ENCODE measurements at places on chromosomes 3 and 15.
A peak's percentile ranks its signal among the peaks of the same experiment; 100 is the strongest.

- DNase-seq: no peak
Observed at GRCh38 chr3:128416578-128417211, 50.0 kb downstream of the DNAJB8 start.

DNA sequence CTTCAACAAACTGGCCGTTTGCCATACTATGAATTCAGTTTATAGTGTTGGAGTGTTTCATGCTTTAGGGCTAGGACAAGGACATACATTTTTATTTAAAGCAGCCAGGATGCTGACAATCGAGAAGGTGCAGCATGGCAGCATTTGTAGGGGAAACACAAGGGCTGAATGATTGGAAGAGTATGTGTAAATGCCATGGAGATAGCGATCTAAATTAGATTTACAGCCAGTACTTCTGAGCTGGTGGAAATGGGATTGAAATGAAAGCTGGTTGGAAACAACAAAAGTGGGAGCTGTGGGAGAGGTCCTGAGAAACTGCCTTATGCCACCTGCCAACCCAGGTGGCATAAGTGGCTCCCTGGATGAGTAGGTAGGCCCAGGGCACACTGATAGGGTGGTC, 209.9 kb upstream of the MRPL3 start:
- DNase-seq: no peak

DNA sequence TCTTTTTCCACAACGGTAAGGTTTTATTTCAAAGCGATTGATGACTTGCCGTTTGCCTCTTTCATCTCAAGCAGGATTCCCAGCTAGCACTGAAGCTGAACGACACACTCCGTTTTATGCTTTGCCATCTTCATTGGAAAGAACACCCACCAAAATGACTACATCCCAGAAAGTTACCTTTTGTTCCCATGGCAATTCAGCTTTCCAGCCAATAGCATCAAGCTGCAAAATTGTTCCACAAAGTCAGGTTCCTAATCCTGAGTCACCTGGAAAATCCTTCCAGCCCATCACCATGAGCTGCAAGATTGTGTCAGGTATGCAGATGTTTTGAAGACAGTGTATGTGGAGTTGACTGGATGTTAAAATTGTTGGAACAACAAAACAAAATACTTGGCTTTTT, 56.5 kb downstream of the YEATS2 start:
- DNase-seq: no peak

DNA sequence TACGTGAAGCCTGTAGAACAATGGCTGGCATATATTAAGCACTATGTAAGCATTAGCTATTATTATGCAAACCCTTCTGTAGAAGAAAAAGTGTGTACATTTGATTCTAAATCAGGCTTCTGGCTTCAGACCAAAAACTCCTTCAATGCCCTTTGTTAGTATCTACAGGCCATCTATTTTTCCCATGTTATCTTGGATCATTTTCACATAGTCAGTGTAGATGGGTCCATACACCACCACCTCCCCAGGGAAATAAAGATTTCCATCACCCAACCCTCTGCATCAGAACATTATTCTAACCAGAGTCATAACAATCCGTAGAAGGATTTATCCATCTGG, 8.0 kb upstream of the KLHL6 start:
- no peak for DNase-seq

GRCh38 chr3:48693826-48694225, 8.1 kb upstream of the NCKIPSD start:
- no peak for DNase-seq

- DNase-seq: peak; percentile 95
Observed at GRCh38 chr15:58407236-58407775, 24.5 kb upstream of the LIPC start.

- no peak for DNase-seq
Observed at GRCh38 chr15:88913850-88914169, 631 bp upstream of the MFGE8 start.

DNA sequence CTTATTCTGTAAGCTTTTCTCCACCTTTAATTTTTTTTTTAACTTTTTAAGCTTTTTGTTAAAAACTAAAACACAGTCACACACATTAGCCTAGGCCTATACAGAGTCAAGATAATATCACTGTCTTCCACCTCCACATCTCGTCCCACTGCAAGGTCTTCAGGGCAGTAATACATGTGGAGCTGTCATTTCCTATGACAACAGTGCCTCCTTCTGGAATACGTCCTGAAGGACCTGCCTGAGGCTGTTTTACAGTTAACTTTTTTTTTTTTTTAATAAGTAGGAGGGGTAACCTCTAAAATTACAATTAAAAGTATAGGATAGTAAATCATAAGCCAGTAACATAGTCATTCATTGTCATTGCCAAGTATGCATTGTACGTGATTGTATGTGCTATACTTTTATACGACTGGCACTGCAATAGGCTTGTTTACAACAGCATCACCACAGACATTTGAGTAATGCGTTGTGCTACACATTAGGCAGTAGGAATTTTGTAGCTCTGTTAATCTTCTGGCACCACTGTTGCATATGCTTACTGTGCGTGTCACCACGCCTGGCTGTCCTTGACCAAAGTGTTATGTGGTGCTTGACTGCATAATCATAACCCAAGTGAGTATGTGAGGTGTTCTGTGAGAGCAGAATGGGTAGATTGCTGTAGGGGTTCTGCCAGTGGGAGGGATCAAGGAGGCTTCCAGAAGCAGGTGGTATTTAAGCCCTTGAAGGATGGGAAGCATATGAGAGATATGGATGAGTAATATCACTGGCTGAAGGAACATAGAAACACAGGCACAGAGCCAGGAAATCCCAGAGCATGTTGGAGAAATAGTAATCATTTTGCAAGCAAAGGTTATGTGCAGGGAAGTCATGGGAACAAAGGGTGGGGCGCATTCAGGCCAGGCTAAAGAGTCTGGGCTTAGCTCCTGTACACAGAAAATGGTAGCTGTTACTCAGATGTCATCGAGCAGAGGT, 18.3 kb downstream of the FBXO22 start:
- DNase-seq: no peak

GRCh38 chr15:44227584-44227983, 32.5 kb upstream of the FRMD5 start:
- no peak for DNase-seq

DNA sequence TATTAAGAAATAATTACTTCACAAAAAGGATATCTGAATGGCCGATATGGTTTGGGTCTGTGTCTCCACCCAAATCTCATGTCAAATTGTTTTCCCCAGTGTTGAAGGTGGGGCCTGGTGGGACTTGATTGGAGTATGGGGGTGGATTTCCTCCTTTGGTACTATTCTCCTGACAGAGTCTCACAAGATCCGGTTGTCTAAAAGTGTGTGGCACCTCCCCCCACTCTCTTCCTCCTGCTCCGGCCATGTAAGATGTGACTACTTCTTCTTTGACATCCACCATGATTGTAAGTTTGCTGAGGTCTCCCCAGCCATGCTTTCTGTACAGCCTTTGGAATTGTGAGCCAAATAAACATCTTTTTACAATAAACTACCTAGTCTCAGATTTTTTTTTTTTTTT, 34.5 kb downstream of the ZBTB11 start:
- no peak for DNase-seq

- no peak for DNase-seq
Observed at GRCh38 chr3:146715170-146715569, 110.0 kb upstream of the PLSCR5 start.

DNA sequence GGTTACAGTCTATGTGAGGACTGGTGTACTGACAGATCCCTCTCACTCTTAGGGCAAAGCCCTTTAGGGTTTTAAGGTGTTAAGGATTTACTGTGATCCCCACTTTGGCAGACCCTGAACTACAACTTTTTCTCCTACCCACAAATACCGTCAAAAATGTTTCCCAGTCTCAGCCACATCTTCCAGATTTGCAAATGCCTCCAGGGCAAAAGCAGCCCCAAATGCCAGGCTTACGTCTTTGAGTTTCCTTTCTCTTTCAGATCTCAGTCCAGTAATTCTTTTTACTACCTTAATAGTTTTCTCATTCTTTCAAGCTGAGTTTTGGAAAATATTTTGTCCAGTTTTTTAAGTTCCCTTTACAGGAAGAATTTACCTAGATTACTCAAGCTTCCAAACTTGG, 13.4 kb upstream of the ITGA11 start:
- DNase-seq: no peak

GRCh38 chr15:63407612-63408011, 26.0 kb upstream of the CA12 start:
- no peak for DNase-seq

DNA sequence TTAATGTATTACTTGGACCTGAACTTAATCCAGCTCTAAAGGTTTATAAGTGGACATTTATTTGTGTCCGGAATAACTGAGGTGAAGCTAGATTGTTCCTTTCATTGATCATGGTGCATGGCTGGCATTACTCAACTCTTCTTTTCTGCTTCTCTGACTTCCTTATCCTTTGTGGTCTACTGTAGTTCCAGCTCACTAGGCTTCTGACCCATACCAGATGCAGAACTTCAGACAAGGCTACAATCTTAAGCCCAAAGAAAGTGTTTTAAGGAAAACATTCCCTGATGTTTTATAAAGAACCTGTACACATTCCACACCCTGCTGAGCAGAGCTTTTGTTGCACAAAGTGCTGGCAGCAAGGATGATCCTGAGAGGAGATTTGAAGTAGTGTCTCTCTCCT, 250.8 kb upstream of the TGFBR2 start:
- no peak for DNase-seq

- DNase-seq: no peak
Observed at GRCh38 chr3:42289026-42289425, 23.0 kb upstream of the CCK start.

- DNase-seq: no peak
Observed at GRCh38 chr15:65059931-65060596, 7.7 kb downstream of the RASL12 start.

DNA sequence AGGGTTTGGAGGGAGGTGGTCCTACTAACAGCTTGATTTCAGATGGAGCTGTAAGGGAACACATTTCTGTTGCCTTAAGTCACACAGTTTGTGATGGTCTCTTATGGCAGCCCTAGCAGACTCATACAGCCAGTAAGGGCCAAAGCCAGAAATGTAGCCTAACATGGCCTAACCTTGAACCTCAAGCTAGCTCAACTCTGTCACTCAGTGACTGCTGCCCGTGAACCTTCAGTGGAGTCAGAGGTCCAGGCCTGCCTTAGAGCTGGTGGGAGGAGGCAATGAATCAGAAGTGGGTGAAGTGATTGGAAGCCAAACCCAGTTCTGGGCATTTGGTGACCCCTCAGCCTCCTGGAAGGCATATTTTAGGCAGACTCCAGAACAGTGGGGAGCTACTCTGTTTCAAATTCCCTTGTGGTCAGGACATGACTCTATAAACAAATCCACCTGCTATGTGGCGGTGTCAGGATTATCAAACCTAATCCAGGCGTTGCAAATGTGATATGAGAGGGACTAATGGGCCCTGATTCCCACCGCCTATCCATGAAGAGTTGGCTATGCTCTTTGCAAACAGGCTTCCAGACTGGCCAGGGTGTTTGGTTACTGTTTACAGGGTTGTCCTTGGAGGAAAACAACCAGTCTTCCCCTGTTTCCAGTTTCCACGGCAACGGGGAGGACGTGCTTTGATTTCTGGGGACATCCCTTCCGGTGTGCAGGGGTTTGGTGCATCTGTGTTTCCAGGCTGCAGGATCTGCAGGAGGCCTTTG, 105.9 kb upstream of the AGBL1 start:
- DNase-seq: no peak

Data from globus pallidus (tissue), 1 donor.